Neural progenitor cell (in vitro differentiated cells): ENCODE measurements at places on chromosomes 7 and 10. TPM values are rescaled to one million over a fixed set of nuclear protein-coding genes. Genes with fewer than 3 reads are reported as not detected.

GRCh38 chr10:32004161-32004591 is 52.0 kb downstream of the KIF5B start:
- peaks cover 4% of the 10 kb centered on the region for H3K36me3 ChIP-seq
- no peaks in the 10 kb centered on the region for H3K27me3 ChIP-seq
- H3K27ac ChIP-seq: no peak overlapping the region
- DNase-seq: no peak
- H3K4me1 ChIP-seq: peaks cover 20% of the 10 kb centered on the region

DNA sequence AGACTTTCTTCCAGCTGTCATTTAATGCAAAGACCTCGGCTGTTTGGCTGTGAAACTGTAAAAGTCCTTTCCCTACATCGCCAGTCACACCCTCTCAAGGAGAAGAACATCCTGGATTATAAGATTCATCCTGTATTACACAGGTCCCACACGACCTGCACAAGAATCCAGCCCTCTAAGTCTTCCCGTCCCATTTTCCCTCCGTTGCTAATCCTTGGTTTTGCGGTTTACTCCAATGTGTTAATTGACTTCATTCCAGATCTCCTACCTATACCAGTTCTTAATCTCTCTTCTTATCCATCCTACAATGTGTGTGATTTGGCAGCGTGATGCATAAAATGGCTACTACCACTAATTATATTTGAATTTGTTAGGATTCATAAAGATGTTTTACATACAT is 110.4 kb downstream of the COL28A1 start:
- DNase-seq: no peak
- no peaks in the 10 kb centered on the region for H3K4me1 ChIP-seq
- no peaks in the 10 kb centered on the region for H3K36me3 ChIP-seq
- no peak overlapping the region for H3K4me3 ChIP-seq
- H3K27me3 ChIP-seq: no peaks in the 10 kb centered on the region

DNA sequence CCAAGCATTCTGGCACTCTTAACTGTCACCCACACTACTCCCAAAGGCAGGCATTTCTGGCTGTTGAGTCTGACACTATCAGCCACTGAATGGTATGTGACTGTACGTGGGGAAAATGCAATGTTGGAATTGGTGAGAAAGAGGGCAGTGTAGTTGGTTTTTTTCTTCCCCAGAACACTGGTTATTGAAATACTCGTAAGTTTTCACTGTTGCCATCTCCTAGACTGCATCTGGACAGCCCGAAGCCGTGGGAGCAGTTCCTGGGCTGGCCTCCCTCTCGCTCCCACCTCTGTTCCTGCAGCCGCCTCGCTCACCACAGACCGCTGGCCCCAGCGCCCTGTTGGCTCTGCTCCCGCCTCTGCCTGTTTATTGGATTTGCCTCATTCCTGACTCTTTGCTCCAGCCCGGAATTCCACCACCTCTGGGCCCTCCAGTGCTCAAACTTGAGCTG is 5.7 kb downstream of the PLCE1 start:
- H3K4me1 ChIP-seq: peaks cover 26% of the 10 kb centered on the region
- H3K4me3 ChIP-seq: no peak overlapping the region
- peaks cover 56% of the 10 kb centered on the region for H3K27me3 ChIP-seq
- no peak overlapping the region for H3K27ac ChIP-seq

GRCh38 chr7:113054938-113055337 is 31.7 kb downstream of the GPR85 start:
- H3K27ac ChIP-seq: no peak overlapping the region
- no peaks in the 10 kb centered on the region for H3K4me1 ChIP-seq
- H3K36me3 ChIP-seq: no peaks in the 10 kb centered on the region
- H3K4me3 ChIP-seq: no peak overlapping the region

DNA sequence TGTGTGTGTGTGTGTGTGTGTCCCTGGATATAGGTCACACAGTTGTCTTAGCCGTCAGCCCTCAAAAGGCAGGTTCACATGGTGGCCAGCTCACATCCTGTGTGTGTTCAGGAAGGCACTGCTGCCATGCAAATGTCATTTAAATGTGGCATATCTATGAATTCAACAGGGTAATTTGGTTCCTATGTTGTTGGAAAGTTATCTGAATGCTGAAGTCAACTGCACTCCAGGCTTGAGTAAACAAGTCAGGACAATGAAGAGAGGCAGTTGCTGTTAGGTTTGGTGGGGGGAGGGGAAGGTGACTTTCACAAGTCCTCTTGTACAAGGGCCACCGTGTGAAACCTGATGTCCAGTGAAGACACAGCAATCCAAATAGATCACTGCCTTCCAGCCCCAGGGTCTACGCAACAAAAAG is 61.1 kb downstream of the PTPRE start:
- peaks cover 6% of the 10 kb centered on the region for H3K4me1 ChIP-seq
- no peak overlapping the region for H3K27ac ChIP-seq
- DNase-seq: no peak

NXPH1 gene
- 0.71 TPM in 1 of 2 replicates, not detected in the other for total RNA-seq

DNA sequence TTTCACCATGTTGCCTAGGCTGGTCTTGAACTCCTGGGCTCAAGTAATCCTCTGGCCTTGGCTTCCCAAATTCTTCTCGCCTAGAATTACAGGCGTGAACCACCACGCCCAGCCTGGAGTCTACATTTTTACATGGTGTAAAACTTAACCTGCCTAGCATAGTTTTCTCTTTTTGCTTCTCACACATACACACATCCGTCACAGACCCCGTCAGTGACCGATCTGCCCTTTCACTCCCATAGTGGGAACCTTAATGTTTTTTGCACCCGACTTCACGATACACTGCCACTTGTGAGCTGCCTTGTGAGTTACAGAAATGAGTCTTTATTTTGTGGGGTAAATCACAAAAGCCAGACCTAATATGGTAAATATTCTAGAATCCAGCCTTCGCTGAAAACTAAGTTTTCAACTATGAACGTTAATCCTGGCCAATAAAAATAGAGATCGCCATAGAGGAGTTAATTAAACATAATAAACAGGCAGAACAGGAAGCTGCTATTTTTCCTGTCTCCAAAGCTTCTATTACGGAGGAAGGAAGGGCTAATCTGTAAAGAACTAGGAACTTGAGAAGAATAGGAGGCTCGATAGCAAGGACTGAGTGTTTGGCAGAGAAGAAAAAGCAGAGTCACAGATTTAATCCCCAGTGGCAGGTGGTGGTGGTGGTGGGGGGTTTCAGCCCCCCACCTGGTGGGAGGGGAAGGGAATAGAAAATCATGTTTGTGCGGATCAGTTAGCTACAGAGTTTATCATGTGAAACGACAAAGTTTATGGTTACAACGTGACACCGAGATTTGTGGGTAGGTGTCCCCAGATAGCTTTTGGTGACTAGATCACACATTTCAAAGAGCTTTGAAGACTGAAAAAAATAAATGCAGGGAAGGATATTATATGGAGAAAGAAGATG is 14.7 kb upstream of the FAM171A1 start:
- H3K27ac ChIP-seq: no peak overlapping the region
- H3K36me3 ChIP-seq: no peaks in the 10 kb centered on the region
- peaks cover 22% of the 10 kb centered on the region for H3K4me1 ChIP-seq
- H3K4me3 ChIP-seq: no peak overlapping the region
